ENCODE measurements at places on chromosomes 1 and 21.

GRCh38 chr21:32812035-32812434 is 40.5 kb upstream of the PAXBP1 start:
- no peak for DNase-seq

- DNase-seq = no peak
Observed at GRCh38 chr1:204640578-204640977, 45.0 kb downstream of the LRRN2 start.

DNA sequence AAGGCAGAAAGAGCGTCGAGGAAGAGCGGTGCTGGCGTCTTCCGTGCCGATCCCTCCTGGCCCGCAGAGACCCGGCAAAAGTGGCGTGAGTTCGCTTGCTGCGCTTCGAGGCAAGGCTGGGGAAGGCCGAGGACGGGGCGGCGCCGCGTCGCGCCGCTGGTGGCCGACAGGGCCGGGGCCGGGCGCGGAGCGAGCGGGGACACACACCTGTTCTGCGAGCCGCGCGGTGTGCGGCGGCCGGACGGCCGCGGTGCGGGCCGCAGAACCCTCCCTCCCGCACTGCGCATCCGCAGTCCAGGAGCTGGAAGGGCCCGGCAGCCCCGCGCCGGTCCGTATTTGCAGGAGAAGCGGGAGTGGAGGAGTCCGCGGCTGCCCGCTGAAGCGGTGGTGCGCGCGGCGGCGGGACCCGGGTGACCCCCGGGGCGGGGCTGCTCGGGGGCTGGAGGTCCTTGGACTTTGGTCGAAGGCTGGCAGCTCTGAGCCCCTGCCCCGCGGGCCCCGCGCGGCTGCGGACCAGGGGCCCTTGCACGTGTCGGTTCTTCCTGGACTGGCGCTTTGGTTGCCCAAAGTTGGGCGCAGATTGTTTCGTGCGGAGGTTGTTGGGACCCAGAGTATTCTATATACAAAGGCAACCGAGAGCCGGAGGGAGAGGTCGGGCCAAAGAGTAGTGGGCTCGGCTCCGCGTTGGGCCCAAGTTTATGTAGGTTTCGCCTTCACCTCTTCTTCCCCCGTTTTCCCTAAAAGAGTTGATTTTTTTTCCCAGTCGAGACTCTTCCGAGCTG is 2.6 kb downstream of the RNF220 start:
- DNase-seq = no peak

GRCh38 chr1:170131450-170131849 is 14.3 kb upstream of the NTMT2 start:
- no peak for DNase-seq

- no peak for DNase-seq
Observed at GRCh38 chr21:34540206-34540605, 28.2 kb upstream of the KCNE1 start.

DNA sequence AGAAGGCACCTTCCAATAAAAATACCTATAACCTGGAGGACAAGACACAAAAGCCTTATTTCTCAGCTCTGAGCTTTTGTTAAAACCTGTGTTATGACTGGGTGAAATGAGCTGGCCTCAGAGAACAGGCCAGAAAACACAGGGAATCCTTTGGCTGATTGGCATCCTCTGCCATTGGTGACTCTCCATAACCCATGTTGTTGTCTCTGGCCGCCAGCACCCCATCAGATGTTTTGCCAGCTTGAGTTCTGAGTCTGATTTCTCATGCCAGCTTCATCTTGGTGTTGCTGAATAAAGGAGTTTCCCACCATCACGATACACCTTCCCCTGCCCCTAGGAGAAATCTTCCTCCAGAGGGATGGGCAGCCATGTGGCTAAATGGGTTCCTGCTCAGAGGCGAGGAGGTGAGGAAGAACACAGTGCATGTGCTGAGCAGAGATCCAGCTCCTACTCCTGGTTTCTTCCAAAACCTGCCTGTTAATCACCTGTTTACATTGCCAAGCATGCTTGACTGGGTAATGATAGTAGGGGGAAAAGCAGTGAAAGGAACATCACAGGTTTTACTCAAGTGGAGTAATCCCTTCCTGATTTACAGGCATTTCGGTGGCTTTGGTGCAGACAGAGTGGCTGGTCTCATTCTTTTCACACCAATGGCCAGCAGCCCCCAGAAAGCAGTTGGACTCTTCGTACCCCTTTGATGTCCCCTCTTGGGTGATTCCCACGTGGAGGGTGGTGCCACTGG is 109.8 kb downstream of the ROR1 start:
- no peak for DNase-seq

GRCh38 chr1:247294282-247294681 is 37.4 kb downstream of the ZNF496 start:
- DNase-seq = no peak

DNA sequence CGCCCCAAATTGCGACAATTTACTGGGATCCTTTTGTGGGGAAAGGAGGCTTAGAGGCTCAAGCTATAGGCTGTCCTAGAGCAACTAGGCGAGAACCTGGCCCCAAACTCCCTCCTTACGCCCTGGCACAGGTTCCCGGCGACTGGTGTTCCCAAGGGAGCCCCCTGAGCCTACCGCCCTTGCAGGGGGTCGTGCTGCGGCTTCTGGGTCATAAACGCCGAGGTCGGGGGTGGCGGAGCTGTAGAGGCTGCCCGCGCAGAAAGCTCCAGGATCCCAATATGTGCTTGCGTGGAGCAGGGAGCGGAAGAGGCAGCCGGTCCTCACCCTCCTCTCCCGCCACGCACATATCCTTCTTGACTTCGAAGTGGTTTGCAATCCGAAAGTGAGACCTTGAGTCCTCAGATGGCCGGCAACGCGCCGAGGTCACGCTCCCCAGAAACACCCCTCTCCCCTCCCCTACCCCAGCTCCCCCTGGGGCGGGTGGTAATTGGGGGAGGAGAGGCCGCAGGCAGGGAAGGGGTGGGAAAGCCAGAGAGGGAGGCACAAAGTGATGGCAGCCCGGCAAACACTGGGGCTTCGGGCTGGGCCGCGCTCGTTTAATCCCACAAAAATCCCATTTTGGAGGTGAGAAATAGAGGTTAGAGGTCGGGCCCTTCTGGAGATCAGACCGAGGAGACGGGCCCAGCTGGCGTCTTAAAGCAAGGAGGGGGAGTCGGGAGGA is 6.2 kb downstream of the SIM2 start:
- no peak for DNase-seq

DNA sequence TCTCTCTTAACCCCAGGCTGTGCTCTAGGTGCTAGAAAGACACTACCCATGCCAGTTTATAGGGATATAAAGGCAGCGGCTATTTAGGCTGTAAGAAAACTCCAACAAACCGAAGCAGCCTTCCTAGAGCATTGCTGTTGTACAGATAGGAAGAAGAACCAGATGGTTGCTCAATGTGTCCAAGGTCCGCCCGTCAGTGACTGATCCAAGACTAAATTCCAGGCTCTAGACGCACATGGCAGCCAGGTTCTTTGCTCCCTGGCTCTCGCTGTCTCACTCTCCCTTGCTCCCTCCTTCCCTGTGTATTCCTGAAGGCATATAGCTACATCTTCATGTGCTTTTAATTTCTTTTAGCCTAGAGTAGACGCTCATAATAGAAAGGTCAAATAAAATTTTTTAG is 303.4 kb downstream of the KIF26B start:
- DNase-seq = no peak

DNA sequence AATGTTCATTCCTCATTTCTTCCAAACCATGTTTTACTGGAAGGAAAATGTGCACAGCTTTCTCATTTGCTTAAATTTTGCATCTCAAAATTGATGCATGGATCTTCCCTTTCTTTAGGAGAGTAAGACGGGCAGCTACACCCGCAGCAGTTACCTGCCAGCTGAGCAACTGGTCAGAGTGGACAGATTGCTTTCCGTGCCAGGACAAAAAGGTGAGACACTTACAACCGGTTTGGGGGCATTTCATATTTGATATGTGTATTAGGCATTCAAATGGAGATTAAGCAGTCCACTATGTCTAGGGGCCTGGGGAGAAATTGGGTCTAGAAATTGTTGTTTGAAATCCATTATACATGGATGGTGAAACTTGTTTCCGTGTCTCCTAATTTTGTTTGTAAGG is 12.9 kb downstream of the C8A start:
- no peak for DNase-seq

DNA sequence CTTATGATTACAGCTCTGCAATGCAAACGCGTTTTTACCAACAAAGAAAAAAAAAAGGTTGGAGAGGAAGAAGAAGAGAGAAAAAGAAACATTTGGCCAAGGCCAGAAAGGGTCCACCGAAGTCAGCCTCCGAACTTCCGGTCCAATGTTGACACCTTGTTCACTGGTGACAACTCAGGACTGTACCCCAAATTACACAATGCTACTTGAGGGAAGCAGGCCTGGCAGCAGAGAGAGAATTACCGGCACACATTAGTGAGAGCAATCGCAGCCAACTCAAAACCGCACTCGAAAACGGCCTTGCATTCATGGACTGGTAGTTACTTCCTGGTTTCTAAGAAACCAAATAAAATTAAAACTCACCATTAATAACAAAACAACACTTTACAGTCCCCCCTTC is 652.5 kb downstream of the KIF26B start:
- no peak for DNase-seq

DNA sequence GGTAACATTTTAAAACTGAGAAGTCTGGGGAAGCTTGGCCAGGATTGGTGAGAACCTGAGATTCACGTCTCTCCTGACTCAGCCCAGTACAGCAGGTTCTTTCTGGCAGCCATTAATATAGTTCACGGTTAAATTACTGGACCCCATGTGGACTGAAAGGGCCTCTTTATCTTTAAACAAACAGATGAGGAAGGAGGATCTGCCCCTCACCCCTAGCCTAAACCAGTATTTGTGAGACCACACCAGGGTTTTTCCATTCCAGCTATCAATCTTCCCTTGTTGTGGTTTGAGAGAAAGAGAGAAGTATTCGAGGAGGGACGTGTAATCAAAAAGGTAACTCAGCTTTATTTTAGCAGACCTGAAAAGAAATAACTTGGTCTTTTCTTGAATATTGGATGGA is 137.1 kb downstream of the PROX1 start:
- no peak for DNase-seq

GRCh38 chr1:23553231-23554126 is 5.8 kb downstream of the ID3 start:
- DNase-seq = no peak

DNA sequence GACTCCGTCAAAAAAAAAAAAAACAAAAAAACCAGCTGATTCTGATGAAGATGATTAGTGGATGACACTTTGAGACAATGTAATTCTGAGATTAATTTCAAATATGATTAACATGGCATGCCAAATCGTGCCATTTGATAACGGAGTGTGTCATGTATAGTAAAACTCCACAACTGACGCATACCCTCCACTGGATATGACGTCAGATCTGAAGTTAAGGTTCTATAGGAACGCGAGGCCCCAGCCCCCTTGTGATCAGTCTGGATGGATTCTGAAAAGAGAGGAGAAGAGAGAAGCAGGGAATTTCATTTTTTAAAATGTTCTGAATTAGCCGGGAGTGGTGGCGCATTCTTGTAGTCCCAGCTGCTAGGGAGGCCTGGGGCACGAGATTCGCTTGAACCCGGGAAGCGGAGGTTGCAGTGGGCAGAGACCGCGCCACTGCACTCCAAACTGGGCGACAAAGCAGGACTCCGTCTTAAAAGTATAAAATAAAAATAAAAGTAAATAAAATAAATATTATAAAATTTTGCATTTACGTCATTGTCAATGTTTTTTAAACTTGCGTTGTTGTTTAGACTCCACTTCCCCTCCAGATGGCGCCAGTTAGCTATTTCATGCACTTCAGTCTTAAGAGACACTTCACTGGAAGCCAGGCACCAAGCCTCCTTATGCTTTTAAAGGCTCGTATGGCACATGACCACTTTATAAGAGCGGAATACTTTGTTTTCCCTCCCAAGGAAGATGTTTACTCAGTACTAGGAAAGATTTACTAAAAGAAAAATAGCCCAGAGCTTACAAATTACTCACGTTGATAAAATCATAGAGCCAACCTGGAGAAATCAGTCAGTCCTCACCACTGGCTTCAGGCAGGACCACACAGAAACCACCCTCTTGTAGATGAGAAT is 65.5 kb downstream of the UBE2U start:
- DNase-seq = peak; percentile 75

DNA sequence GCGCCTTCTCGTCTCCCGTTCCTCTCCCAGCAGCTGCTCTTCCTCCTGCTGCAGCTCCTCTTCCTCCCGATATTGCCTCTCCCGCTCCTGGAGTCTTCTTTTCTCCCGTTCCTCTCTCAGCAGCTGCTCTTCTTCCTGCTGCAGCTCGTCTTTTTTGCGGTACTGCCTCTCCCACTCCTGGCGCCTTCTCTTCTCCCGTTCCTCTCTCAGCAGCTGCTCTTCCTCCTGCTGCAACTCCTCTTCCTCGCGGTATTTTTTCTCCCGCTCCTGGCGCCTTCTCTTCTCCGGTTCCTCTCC is 5.3 kb downstream of the TCHH start:
- DNase-seq = no peak

GRCh38 chr1:15836772-15837669 is 10.5 kb upstream of the SPEN start:
- no peak for DNase-seq

DNA sequence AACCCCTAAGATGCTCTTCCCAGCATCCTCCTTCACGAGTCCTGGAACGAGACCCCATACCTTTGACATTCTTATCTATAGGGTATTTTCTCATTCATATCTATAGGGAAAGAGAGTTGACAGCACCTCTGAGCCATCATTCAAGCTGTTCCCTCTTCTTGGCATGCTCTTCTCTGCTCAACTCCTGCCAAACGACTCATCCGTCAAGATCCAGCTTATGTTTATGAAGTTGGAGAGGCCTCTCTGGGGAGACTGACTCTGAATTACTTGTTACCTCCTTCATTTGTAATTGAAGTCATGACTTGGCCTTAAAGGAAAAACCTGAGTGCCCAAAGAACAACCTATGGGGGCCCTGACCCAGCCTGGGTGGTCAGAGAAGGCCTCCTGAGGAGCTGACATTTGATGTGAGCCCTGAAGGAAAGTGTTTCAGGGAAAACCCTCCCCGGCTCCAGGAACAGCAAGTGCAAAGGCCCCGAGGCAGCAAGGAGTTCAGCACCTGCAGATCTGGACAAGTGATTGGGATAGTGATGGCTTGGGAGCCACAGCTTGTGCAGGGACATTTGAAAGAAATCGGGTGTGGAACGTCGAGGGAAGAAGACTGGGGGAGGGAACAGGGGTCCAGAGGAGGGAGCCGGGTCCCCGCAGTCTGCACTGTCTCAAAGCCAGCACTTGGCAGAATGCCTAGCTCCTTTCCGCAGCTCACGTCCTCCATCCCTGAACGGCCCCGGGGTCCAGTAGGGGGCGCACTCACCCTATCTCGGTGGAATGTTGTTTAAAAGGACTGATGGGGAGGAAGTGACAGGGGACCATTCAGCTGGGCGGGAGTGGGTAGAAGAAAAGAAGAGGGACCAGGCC is 14.0 kb upstream of the CDA start:
- DNase-seq = no peak

DNA sequence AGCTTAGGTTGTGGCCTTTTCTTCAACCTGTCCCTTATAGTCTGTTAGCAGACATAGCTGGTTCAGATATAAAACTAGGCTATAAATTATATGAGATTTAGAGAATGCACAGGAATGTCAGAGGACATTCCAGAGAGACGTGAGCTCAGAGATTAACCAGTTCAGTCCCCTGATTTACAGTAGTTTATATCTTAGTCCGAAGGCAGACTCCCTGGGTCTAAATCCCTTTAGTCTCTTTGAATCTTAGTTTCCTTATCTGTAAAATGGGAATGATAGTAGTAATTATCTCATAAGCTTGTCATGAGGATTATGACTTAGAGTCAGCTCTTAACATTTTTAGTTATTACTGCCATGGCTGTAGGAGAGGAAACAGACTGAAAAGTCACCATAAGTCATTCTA is 45.5 kb upstream of the PLXNA2 start:
- DNase-seq = no peak

GRCh38 chr1:159917533-159918351 is 7.6 kb downstream of the TAGLN2 start:
- DNase-seq = no peak

- no peak for DNase-seq
Observed at GRCh38 chr21:45892916-45893739, 88.4 kb upstream of the COL6A1 start.

All from left renal pelvis (tissue), 4 donors.